ENCODE measurements at places on chromosomes 11 and 22.
A peak's percentile ranks its signal among the peaks of the same experiment; 100 is the strongest.

DNA sequence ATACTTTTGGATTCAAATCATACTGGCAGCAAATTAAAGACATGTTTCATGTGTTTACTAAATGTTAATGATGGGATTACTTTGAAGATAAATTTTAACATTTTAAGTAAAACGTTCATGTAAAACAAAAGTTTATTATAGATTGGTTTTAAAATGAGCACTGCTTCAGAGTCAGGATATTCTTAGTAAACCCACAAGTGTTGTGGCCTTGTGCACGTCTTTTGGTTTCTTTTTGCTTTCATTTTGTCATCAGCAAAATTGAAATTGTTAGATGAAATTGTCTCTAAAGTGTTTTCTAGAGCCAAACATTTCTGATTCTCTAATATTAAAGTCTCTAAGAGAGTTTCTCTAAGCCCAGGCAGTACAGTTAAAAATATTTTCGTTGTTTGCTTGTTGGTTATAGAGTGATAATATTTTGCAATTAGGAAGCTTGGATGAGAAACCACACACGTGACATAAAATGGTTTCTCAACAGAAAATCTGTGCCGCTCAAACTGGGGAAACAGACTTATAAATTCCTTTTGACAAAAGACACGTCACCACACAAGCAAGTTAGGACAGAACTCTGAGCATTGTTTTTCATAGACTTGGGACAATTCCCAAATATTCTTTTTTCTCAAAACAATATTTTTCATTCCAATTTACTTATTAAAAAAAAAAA, 164.4 kb downstream of the TEAD1 start:
- DNase-seq = no peak

- DNase-seq = no peak
Measured at GRCh38 chr11:14727215-14727614, 83.6 kb downstream of the PDE3B start.

- no peak for DNase-seq
Measured at GRCh38 chr22:41175546-41175945, 29.6 kb upstream of the L3MBTL2 start.

GRCh38 chr11:70570693-70571395, 172.5 kb downstream of the CTTN start:
- DNase-seq = no peak

- DNase-seq = no peak
Measured at GRCh38 chr22:50102946-50103345, 13.1 kb downstream of the MOV10L1 start.

- DNase-seq = no peak
Measured at GRCh38 chr11:64665411-64665821, 57.6 kb downstream of the NRXN2 start.

- DNase-seq = no peak
Measured at GRCh38 chr11:46686886-46687795, 13.3 kb downstream of the ARHGAP1 start.

DNA sequence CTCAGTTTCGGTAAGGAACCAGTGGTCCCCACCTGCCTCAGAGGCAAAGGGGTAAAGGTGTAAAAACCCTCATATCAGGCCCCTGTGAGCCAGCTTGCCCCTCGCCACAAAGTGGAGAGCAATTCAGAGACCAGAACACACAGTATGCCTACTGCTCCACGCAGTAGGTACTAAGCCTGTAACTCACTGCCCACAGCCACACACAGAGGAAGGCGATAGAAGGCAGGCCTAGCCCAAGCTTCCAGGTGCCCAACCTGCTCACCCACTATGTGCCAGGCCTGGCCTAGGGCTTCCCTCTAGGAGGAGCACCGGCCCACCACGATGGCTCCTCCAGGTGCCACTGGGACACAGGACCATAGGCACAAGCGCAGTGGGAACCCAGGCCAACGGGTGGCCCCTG, 63.1 kb upstream of the TCF20 start:
- DNase-seq = no peak

- no peak for DNase-seq
Measured at GRCh38 chr11:94735907-94736306, 32.2 kb upstream of the AMOTL1 start.

DNA sequence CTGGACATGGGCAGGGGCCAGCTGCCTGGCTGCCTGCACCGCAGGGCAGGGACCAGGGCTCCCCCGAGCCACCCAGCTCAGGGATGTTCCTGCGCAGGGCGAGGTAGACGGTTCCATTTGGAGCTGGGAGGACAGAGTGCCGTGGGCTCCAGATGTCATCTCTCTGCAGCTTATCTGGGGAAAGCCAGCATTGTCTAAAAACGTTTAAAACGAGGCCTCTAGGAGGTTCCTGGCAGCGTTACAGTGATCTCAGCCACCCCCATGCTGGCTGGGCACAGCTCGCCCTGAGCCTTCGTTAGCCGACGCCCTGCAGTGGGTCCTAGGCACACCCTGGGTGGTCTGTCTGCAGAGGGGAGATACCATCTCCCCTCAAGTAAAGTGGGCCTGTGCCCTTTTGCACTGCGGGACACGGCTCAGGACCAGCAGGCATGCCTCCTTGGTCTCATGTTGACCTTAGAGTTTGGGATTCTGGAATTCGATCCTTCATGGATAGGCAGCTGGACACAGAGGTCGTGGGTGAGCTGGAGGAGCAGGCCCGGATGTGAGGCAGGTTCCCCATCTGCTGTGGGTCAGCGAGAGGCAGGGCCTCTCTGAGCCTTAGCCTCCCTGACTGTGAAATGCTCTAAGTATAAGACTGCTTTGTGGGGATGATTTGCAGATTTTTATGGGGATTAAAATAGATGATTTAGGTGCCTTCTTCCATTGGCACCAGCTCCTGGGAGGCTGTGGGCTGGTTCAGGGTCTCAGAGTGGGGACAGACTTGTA, 14.1 kb downstream of the SYNGR1 start:
- no peak for DNase-seq

- DNase-seq = no peak
Measured at GRCh38 chr11:2462543-2462985, 17.8 kb downstream of the KCNQ1 start.

- no peak for DNase-seq
Measured at GRCh38 chr22:44049486-44050231, 25.6 kb downstream of the PARVB start.

GRCh38 chr22:46000081-46001027, 23.4 kb upstream of the WNT7B start:
- DNase-seq = no peak

- DNase-seq = peak; percentile 46
Measured at GRCh38 chr11:2419638-2420501, 19.3 kb downstream of the TSSC4 start.

DNA sequence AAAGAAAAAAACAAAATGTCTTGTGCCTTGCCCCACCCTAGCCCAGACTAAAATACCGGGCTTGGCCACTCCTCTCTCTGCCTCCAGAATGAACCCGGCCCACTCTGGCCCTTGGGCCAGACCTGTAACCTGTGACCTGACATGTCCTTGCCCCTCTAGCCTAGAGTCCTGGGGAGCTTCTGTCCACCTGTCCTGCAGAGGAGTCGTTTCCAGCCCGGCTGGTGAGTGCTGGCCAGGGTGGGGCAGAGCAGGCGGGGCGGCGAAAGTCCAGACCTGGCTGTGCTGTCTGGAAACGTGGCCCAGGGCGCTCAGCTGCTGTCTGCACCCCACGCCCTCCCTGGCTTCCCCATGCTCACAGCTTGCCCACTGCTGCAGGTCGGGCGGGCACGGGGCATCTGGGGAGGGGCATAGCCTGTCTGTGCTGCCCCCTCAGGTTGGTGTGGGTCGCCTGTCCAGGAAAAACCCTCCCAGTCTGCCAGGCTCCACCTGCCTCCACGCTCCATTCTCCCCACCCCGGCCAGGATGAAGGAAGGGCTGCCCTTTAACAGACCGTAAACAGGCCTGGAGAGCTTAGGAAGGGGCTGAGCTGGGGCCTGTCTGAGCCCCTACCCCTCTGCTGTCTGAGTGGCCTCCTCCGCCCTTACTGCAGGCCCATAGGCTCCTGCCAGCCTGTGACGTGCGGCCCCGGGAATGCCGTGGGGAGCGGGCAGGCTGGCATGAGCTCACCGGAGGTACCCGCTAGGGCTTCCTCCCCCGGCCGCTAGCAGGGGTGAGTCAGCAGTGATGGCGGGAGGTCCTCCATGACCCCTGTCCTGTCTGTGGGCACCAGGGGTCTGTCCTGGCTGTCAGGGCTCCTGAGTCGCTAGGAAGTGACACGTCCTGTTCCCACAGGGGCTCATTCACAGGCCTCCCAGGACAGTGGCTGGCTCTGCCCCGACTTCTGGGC, 1.9 kb downstream of the CD151 start:
- DNase-seq = no peak

DNA sequence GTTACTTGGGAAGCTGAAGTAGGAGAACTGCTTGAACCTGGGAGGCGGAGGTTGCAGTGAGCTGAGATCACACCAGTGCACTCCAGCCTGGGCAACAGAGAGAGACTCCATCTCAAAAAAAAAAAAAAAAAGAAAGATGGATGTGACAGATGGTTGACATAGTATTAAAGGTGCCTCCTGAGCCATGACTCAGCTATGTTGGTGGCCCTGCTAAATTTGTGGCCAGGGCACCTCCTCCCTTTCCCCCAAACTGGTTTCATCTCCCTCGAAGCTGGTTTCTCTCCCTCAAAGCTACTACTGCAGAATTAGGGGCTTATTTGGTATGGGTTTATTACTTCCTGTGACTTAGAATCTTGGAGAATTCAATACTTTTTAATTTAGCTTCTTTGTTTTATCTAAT, 31.5 kb downstream of the SDHD start:
- DNase-seq = peak; percentile 7

GRCh38 chr11:46472662-46472994, 81.1 kb upstream of the CHRM4 start:
- no peak for DNase-seq

- DNase-seq = no peak
Measured at GRCh38 chr11:73538381-73538872, 59.5 kb downstream of the FAM168A start.

DNA sequence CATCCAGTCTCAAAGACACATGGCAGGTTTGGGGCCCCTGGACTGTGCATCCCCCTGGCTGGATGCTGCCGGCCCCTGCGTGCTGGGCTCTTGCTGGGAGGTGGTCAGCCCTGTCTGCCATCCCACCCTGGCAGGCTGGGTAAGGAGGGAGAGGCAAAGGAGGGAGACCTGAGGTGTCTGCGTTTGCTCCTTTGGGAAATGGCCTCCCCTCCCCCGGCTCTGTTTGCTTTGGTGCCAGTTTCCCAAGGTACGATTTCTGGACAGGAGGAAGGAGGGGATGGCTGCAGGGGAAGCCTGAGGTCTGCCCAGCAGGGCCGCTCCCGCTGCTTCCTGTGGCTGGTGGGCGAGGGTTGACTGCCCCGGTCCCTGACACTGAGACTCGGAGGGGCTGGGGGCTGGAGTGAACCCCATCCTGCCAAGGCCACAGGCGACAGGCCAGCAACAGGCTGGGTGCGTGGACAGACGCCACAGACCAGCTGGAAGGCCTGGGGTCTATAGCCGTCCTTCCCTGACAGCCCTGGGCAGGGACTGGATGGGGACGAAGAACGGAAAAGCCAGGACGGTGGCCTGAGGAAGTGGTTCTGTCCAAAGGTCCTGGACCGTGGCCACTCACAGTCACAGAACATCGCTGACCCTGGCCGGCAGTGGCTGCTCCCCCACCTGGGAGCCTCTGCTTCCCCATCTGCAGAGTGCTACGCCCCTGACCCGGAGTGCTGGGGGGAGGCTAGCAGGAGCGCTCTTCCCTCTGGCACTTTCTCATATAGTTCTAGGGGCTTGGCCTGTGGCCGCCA, 38.0 kb downstream of the OSBPL5 start:
- no peak for DNase-seq

DNA sequence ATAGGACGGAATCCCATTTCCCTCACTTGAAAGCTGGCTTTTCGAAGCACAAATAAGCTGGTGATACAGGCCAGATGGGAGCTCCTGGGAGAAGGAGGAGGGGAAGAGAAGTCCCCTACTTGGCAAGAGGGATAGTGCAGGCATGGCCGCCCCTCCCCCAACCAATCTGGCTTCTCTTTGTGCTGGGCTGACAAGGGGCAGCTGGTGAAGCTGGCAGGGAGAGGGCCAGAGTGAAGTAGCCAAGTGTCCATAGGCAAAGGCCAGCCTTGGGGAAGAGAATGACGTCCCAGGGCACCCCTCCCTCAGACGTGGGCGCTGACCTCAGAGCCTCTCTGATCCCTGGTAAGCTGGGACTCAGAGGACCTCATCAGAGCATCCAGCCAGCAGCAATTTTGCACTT, 78.7 kb upstream of the GRAMD1B start:
- DNase-seq = no peak

DNA sequence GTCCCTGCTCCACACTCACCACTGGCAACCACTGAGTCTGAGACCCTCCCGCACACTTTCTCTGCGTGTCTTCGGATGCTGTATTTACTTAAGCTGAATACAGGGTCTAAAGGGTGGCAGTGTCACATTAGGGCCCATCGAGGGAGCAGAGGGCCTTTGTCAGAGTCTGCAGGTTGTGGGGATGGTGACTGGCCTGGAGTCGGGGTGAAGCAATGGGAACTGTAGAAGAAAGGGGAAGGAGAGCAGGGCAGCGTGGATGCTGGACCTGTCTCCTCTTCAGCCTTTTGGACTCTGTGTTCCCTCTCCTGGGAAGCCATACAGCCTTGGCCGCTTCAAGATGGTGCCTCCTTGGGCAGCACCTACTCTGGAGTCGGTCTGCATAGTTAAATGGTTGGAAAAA, 61.1 kb downstream of the ZBTB16 start:
- DNase-seq = no peak

- no peak for DNase-seq
Measured at GRCh38 chr11:35012467-35013191, 96.2 kb downstream of the PDHX start.

DNA sequence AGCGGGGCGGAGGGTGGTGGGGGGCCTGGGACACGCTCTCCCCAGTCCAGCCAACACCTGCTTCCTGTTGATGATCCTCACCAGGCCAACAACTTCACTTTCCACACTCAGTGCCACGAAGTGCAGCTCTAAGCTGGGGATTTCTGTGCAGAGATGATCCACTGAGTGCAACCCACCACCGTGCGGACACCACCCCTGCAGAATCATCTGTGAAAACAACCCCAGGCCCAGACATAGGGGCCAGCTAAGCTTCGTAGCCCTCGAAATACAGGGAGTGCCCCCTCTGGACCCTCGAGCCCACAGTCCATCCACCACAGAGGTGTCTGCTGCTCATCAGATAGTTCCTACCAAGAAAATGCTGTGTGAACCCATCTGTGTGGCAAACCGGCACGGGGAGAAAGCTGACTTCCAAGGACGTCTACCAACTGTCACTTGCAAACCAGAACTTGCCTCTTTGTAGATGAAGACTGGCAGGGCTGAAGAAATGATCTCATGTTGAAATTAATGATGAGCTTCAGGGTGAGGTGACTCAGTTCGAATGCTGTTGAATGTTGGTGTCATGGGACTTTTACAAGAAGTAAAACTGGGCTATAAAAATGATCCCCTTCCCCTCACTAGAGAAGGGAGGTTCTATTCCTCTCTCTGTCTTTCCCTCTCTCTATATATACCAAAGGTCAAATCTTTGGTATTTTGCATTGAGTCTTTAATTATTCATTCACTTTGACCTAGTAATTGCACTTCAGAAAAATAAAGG, 73.4 kb downstream of the MYEOV start:
- DNase-seq = no peak

- DNase-seq = no peak
Measured at GRCh38 chr11:110128161-110128560, 35.0 kb downstream of the ZC3H12C start.

Measured in stimulated activated CD8-positive, alpha-beta memory T cell treated with anti-CD3 and anti-CD28 coated beads, Interleukin-15, amount 100 ng/mL, for 48 hours (primary cell).